Activated T-cell treated with anti-CD3 and anti-CD28 coated beads, Interleukin-2, amount 50 U/mL, for 48 hours (primary cell): ENCODE measurements at places on chromosomes 3 and 15.

- no peak for DNase-seq
Measured at GRCh38 chr3:154182322-154182922, 61.2 kb downstream of the ARHGEF26 start.

DNA sequence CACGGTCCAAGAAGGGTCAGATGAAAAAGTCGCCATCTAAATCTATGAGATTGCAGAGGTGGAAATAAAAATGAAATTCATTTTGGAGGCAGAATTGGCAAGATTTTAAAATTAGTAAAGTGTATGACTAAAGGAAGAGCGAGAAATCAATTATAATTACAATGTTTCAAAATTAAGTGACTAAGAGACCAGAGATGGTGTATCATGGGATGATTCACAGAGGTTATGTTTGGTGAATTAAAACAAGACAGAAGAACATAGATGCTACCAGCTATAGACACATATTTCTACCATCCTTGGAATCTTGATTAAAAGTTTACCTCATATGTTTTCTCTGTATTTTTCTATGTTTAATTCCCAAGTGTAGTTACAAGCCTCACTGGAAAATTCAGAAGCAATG is 308.9 kb upstream of the DNAJC19 start:
- DNase-seq, result no peak

DNA sequence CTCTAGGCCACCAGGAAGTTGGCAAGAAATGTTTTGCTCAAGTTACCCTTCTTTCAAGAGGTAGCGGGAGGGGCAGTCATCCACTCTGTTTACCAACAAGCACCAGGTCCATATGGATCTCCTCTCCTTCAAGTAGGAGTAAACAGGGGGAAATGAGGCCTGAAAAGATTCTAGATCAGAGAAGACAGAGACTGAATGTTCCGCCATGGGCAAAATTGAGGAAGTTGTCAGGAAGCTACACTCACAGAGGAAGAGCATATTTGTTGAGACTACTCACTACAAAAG is 81.6 kb downstream of the KLF15 start:
- no peak for DNase-seq

GRCh38 chr3:123802007-123802625 is 82.0 kb downstream of the MYLK start:
- DNase-seq, result no peak

GRCh38 chr3:186694288-186695032 is 22.7 kb upstream of the KNG1 start:
- peak; percentile 18 for DNase-seq

- no peak for DNase-seq
Measured at GRCh38 chr15:31740203-31740602, 290.1 kb upstream of the CHRNA7 start.

DNA sequence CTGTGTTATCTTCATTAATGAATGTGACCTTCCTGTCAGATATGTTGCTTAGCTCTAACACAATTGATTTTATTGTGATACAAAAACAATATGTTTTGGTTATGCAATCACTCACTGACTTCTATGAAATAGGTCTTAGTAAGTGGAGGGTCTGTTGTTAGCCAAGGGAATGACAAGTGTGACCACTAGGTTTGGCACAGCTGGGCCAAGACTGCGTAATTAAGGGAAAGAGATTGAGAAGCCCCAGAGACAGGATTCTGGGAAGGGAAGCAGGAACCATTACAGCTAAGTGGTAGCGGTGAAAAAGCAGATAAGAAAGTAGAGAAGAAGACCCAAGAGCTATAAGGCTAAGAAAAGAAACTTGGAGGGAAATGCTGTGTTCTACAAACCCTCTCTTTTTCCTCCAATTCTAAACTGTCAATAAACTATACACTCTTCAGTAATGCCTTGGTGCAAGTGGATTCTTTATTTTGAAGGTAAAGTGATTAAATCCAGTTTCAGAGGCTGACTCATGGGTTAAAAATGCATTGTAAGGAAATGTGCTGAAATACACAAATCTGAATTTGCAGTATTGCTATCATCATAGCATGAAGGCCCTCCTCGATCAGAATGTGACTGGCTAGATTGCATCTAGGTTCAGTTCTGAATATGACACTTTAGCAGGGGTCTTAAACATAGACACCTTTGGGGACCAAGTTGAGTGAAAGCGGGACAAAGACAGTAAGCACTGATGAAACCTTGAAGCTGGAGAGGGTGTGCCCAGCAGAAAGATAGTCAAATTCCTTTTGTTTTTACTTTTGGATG is 26.1 kb downstream of the KCNMB2 start:
- DNase-seq, result no peak
